ENCODE measurements at places on chromosomes 1 and 21. TPM values are rescaled to one million over a fixed set of nuclear protein-coding genes. Genes with fewer than 3 reads are reported as not detected.

The KRTAP12-2 gene
- total RNA-seq: not detected

The KNCN gene
- total RNA-seq: not detected

The SIM2 gene
- not detected for total RNA-seq

The ZSWIM5 gene
- total RNA-seq: 2.2 TPM

The C1QTNF12 gene
- not detected for total RNA-seq

The NPHS2 gene
- not detected for total RNA-seq

The SMIM1 gene
- 1.6 TPM for total RNA-seq

The MAN1C1 gene
- total RNA-seq: 6.3 TPM

The MX2 gene
- 1.9 TPM for total RNA-seq

The OR2T35 gene
- not detected for total RNA-seq

The ADORA1 gene
- 7.3 TPM for total RNA-seq

The PLXNA2 gene
- 27.4 TPM for total RNA-seq

The INSRR gene
- total RNA-seq: not detected

The COL6A2 gene
- total RNA-seq: 188 TPM

The RASAL2 gene
- 26.2 TPM for total RNA-seq

The ANGPTL1 gene
- total RNA-seq: 9.5 TPM

The DIRAS3 gene
- total RNA-seq: 2.9 TPM

The ILDR2 gene
- not detected for total RNA-seq

The PLA2G2F gene
- total RNA-seq: 29.0 TPM

The KRTAP22-2 gene
- total RNA-seq: not detected

The SNX7 gene
- total RNA-seq: 13.0 TPM

The C8A gene
- not detected for total RNA-seq

The IL10 gene
- 0.32 TPM for total RNA-seq

The DOP1B gene
- total RNA-seq: 47.3 TPM

The TTC24 gene
- total RNA-seq: not detected

The TNFRSF4 gene
- total RNA-seq: not detected

The PODN gene
- total RNA-seq: 58.8 TPM

Measured in lower leg skin (tissue), 4 donors.